NCI-H460 (cell line): ENCODE measurements at places on chromosomes 2 and 18.

- DNase-seq, result no peak
These were observed 69.7 kb upstream of the NCK2 start for GRCh38 chr2:105674859-105675541.

DNA sequence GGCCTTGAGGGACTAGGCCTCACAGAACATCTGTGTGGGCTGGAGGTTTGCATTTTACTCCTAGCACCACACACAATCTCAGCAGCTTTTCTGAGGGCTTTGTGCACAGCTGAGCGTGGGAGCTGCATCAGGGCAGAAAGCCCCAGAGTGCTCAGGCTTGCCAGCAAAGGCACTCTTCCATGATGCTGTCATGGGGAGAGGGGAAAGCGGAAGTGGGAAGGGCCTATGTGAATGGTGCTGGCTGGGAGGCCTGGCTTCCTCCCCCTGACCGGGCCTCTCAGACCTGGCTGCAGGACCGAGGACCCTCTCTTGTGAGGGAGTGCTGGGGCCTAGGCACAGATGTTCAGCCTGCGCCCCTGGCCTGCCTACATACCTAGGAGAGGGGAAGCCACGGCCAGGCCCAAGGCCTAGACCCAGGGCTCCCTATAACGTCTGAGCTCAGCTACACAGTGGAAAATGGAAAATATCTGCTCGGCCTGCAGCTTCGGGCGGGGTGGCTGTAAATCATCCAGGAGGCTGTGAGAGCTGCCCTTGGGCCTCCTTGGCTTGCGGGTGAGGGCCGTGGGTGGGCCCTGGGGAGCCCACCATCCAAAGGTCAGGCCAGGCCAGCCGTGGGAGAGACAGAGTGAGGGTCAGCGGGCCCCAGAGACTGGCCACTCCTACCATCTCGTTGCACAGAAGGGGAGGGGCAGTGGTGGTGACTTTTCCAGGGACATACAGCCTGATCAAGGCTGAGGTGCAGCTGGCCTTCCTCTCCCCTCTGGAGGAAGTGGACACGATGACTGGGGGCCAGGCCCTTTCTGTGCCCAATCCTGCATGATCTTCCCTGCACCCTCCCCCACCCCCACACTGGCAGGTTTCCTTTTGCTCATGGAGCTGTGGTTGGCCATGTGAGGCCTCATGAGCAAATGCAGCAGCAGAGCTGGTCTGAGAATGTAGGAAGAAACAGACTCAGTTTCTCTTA, 22.8 kb downstream of the GLI2 start:
- DNase-seq, result no peak

GRCh38 chr2:132441051-132441450, 24.4 kb downstream of the GPR39 start:
- no peak for DNase-seq

- no peak for DNase-seq
These were observed 6.6 kb upstream of the PROM2 start for GRCh38 chr2:95267458-95268210.

- DNase-seq, result no peak
These were observed 373.6 kb upstream of the TRIB2 start for GRCh38 chr2:12343141-12343540.

DNA sequence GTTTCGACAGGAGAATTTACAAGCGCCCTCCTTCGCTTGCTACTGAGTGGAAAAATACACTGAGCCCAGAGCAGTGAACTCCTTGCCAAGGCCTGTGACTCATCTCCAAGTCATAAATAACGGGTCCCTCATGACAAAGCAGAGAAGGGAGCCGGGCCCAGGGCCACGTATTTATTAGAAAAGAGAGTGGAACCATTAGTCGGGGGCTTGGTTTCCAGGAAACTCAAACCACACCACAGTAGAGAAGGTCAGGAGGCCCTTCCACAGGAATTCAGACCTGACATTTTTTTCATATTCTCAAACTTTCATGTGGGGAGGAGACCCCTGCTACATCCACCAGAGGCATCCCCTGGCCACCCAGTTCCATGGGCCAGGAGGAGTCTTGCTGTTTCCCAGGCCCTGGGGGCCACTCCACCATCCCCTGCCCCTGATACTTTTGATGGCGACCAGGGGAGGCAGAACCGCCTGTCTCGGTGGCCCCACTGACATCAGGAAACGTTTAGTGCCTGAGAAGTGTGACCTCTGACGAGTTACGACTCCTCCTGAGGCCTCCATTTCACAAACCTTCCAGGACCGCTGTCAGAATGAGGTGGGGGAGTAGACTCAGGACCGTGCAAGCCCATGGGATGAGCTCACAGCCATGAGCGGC, 289.7 kb downstream of the DYSF start:
- DNase-seq, result peak; percentile 52

DNA sequence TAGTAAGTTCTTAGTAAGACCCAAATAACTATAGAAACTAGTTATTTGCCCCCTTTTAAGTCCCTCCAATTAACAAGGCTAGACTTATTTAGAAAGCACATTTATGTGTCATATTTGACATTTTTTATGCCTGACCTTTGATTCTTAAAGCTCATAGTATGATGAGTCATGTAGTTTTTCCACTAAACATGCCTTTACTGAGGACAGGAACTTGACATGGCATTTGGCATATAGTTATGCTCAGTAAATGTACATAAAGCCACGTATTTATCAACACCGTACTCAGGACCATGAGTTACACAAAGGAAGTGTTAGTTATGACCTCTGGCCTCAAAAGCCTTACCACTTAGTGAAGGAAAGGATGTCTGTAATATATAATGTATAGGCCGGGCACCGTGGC, 78.9 kb downstream of the GNAL start:
- no peak for DNase-seq

- no peak for DNase-seq
These were observed 14.3 kb upstream of the CD28 start for GRCh38 chr2:203692031-203692710.

DNA sequence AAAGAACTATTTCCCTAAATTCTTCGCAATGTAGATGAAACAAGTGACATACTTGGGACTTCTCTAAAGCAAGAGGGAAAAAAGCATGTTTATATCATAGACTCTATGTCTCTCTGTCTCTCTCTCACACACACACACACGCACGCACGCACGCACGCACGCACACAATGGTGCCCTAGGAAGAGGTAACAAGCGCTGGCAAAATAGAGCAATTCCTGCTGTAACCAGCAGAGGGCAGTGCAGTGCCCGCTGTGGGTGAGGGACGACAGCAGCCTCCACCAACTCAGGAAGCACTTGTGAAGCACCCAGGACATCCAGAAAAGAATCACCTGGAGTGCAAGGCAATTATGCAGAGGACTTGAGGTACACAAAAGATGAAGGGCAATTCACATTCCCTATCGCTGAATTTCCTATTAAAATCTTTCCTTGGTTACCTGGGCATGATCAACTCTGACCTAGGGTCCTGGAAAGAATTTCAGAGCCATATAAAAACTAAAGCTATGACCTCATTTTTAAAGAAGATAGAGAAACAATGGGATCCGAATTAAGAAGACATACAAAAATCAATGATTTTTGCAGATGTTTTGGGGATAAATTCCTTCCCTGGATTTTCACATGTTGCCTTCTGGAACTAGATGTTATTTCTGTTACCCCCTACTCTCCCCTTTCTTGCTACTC, 166.4 kb downstream of the PDE11A start:
- peak; percentile 65 for DNase-seq

GRCh38 chr18:74595431-74595830, 2.2 kb upstream of the ZNF407 start:
- DNase-seq, result no peak

DNA sequence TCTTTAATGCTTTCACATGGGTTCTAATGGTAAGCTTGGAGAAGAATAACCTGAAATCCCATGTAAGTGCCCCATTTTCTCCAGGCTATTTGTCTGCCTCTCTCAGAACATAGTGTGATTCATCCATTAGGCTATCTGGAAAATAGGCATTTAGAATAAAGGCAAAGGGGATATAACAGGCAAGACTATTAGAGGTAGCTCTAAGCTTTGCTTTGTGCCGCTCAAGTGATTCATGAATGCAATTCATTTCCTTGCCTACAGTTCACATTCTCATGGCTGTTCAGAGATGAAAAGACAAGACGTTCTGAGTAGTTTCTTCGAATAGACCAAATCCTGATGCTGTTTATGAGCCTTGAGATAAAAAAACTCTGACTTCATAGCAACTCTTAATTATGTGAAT, 101.7 kb downstream of the ANKRD44 start:
- no peak for DNase-seq

DNA sequence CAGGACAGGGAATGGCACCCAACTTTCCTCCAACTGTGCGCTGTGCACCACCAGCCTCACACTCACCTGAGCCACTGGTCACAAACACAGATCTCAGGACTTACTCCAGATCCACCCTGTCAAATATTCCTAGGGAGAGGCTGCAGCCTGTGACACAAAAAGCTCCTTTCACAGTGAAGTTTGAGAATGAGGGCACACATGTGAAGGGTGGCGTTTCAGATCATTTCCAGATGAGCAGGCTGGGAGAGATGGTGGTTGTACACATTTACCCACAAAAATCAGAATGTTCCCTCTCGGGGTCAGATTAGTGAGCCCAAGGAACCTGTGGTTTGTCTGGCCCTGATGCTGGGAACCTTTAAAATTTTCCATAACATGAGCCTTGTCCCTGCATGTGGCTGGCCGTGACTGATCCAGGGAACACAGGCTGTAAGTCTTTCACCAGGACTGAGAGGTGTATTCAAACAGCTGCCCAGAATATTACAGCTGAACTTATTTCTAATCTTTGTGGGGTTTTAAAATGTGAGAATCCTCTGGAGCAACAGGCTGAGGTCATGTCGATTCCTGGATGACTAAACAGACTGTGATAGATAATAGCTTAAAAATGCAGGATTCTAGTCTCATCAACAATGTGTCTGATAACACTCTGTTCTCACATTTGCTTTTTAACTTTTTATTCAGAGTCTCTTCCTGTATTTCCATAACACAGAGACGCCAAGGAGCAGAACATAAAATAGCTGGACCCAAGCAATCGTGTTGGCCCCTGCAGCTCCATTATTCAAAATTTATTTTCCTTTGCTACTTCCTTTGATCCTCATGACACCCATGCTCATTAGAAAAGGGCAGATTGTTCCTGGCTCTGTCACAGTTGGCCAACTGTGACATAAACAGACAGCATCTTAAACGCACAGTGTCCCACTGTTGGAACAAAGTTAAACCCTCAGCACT, 35.5 kb downstream of the IL1R2 start:
- no peak for DNase-seq

- DNase-seq, result no peak
These were observed 571.9 kb upstream of the PKDCC start for GRCh38 chr2:41475959-41476358.

DNA sequence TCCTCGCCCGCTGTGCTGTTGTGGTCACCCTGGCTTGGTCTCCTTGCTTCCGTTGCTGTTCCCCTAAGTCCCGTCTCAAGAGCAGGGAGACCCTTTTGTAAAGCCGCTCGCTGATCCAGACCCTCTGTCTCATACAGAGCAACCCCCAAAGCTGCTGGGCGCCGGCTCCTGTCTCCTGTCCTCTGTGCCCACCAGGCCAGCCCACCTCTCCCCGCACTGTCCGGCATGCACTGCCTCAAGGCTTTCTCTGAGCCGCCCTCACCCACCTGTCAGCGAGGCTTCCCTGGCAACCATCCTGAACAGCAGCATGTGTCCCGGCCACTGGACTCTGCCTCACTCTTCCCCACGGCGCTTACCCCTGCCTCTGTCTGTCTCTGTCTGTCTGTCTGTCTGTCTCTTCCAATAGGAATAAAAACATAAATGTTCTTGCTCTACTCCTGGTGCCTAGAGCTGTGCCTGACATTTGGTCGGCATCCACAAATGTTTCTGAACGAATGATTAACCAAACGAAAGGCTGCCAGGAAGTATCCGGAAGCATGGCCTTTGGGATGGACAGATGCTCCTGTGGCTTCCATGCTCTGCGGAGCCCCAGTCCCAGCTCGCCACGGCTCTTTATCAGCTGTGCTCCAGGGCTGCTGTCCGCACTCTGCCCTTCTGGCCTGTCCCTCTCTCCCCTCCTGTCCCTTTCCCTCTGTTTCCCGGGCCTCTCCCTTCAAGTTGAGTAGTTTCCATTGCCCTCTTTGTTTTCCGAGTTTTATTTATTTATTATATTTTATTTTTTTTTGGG, 7.8 kb downstream of the COLEC11 start:
- no peak for DNase-seq

DNA sequence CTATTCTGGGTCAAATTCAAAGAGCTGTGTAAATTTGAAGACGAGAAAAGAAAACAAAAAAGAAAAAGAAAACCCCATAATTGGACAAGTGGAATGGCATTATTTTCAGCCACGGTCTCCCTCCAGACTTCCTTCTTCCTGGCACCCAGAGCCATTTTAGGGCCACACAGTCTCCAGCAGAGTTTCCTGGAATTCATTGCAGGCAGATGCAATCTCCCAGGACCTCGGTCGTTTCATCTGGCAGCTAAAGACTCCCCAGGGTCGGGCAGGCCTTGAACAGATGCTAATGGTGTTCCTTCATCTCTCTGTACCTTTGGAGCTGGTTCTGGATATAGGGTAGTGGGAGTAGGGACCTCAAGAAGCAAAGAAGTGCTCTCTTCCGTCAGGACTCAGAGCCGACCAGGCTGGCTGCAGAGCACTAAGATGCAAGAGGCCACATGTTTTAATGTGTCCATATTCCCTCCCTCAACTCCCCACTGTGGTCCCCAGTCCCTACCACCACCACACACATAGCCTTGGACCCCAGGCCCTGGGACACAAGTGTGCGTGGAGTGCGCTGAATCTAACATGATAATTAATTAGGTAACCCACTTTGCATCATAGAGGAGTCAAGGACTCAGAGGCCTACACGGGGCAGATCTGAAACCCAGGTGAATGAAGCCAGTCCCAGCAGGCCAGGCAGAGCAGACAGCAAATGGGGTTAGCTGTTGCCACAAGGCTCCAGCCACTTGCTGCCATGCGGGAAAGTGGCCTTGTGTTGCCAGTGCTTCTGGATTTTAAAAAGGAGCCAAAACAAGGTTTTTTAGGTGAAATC, 109.3 kb upstream of the ATL2 start:
- DNase-seq, result no peak

DNA sequence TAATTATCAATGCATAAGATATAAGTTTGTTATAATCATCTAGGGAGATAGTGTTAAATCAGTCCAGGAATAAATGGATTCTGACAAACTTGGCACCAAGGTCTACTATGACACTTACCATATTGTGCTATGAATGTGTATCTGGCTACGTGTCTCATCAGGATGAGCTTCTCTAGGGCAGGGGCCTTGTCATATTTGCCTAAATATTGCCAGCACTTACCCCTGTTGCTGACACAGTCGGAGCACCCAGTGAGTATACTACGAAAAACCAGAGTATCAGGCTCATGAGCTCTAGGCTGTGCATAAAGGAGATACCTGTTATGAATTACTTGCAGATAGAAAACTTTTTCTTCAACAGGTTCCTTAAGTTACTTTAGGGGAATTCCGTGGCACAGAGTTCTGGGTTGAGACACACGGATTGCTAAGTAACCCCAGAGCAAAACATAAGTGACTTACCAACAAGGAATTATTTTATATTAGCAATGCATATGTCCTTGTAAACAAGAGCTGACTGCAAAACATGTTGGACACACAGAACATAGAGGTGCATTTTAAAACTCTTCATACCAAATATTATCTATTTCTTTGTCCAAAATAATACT, 7.7 kb upstream of the TTC39C start:
- no peak for DNase-seq

- peak; percentile 20 for DNase-seq
These were observed 1178.5 kb upstream of the ACVR2A start for GRCh38 chr2:146666340-146666739.

- no peak for DNase-seq
These were observed 68.3 kb downstream of the NBAS start for GRCh38 chr2:15492773-15493325.
